C1 segment of cervical spinal cord (tissue), 14 donors: ENCODE measurements at places on chromosomes 5 and 9.
A peak's percentile ranks its signal among the peaks of the same experiment; 100 is the strongest.

GRCh38 chr5:126383246-126383645 is 40.0 kb upstream of the GRAMD2B start:
- DNase-seq: no peak

DNA sequence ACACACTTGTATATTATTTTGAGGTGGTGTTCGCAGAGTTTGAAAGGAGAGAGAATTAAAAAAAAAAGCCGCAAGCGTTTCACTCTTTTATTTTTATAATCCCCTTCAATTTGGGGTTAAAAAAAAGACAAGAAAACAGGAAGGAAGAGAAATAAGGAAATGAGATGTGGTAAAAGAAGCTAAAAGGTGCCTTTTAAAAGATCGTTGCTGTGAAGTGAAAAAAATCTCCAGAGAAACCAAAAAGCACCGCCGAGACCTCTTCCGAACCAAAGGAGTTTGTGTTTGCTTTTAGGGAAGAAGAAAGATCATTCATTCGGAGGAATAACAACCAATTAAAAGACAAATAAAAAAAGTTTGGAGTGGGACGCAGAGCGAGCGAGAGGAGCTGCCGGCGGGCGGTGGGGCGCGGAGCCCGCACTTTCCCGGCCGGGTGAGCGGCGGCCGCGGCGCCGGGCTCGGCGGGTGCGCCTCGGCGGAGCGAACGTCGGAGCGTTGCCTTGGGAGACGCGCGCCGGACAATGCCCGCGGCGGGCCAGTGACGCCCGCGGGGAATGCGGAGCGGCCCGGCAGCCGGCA is 355 bp downstream of the TLE4 start:
- peak; percentile 69 for DNase-seq

- no peak for DNase-seq
These were observed 47.4 kb upstream of the FRRS1L start for GRCh38 chr9:109214414-109214813.

DNA sequence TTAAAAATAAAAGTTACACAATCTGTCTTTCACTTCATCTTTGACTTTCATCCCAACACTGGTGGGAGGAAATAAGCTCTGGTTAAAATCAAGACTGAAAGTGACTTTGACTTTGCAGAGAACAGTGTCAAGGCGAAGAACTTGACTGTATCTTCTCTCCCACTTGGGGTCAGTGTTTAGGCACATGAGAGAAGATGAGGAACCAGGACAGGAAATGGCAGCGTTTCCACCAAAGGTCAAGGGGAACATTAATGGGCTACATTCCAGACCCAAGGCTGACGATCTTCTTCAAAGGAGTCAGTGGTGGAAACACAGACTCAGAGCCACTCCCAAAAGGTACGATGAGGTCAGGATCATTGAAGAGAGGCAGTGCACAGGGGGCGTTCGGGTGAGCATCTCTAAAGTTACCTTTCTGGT is 409.5 kb downstream of the ARHGEF28 start:
- no peak for DNase-seq

DNA sequence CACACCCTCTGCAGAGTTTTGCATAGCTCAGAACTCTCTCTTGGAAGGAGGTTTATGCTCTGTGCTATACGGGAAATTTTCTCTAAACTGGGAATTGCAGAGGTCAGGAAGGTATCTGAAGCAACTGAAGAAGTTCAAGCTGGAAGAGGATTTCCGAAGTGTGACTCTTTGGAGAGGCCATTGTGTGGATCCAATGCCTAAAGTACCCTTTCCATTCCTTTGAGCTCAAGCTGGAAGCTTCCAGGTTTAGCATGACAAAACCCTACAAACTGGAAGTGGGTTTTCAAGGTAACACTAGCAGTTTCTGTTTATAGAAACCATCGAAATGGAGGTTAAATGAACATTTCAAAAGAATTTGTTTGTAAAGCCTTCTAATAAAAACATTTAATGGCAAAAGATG is 187.1 kb downstream of the CFAP90 start:
- DNase-seq: no peak

GRCh38 chr5:19534751-19535150 is 453.2 kb downstream of the CDH18 start:
- DNase-seq: no peak

GRCh38 chr5:40124367-40124766 is 555.3 kb upstream of the PTGER4 start:
- DNase-seq: no peak
